NCI-H510A treated with DMSO at 0.1 percent for 48 hours (cell line): ENCODE measurements at places on chromosomes 3 and 15.

- DNase-seq: no peak
These were observed 42.4 kb upstream of the LARS2 start for GRCh38 chr3:45345846-45346580.

GRCh38 chr15:65038836-65039235, 6.4 kb upstream of the SLC51B start:
- DNase-seq: no peak

- DNase-seq: no peak
These were observed 764 bp downstream of the UACA start for GRCh38 chr15:70762469-70763119.

DNA sequence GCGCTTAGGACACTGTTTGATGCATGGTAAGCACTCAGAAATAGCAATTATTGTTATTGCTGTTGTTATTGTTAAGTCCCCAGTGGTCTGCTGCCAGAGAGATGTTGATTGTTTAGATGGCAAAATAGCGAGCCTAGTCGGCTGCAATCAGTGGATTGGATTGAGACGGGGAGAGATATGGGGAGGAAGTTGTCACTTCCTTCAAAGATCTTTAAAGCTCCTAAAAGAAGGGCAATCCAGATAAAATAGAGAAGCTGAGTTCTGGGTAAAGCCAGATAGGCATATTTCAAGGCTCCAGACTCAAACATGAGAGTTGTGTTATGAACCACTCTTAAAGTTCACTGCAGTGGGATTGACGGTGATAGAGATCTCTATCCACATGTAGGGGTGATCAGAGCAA, 64.5 kb downstream of the RYR3 start:
- no peak for DNase-seq

DNA sequence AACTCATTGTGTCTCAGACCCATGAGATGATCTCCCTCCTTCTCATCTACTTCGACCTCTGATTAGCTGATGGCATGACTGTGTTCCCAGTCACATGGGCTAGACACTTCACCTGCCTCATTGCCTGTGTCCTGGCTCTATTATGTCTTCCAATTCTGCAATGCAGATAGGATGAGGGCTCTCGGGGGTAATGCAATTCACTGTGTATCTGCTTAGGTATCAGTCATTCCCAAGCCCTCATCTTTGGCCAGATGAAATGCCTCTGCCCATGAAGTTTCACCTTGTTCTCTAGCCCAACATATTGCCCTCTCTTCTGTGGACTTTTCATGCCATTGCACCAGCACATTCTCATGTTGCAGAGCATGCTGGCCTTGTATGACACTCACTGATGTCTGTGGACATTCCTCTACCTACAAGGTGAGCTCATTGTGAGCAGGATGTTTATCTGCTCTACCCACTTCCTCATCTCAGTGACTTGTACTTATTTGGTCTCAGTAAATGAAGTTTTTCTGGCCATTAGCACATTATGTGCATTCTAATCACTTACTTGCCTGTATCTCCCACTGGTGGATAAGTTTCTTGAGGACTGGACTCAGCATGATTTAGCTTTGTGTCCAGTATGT, 32.3 kb downstream of the MOBP start:
- DNase-seq: no peak

DNA sequence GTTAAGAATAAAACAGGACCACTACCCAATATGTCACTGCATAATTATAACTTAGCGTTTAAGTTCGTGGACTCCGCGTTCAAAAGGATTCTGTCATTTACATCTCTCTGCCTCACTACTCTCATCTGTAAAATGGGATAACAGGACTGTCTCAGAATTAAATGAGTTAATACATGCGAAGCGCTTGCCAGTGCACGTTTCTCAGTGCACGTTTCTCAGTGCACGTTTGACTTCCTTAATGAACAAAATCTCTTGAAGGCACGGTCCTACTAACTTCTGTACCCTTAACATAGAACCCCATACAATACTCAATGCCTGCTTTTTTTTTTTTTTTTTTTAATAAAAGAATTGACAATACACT, 499 bp downstream of the RABL3 start:
- no peak for DNase-seq

GRCh38 chr3:71225951-71226564, 357.5 kb downstream of the FOXP1 start:
- DNase-seq: no peak

- no peak for DNase-seq
These were observed 478.9 kb upstream of the TBL1XR1 start for GRCh38 chr3:177676148-177676547.

GRCh38 chr15:98898122-98898521, 109.5 kb downstream of the PGPEP1L start:
- no peak for DNase-seq

DNA sequence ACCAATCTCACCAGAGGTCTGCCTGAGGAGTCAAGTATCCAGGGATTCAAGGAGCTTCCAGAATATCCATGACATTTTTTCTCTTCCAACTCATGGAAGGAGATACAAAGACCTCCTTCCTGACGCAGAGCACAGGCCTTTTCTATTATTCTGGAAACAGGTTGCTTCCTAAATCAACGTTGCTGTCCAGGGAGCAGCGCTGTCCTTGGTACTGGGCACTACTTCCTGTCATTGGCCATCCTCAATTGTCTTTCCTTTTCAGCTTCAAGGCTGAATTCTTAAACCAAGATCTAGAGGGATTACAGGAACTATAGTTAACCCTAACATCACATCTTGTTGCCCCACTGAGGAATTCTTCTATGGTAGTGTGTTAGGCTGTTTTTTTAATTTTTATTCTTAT, 50.4 kb upstream of the TBC1D21 start:
- no peak for DNase-seq

DNA sequence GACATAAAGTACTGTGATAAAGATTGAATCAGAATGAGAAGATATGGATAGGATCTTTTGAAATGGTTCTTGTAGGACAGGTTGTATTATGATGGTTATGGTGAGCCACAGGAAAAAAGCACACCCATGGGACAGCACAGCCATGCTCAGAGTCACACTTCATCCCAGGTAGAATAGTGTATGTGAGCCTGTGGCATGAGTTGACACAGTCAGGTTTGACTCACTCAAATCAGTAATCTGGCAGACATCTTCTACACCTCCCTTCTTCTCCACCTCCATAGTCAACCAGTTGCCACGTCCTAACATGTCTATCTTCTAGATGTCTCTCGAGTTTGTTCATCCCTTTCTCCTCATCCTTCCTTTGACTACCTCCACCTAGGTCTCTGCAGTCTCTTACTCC, 176.0 kb downstream of the RBMS3 start:
- no peak for DNase-seq

GRCh38 chr15:75338661-75339240, 2.9 kb downstream of the COMMD4 start:
- DNase-seq: no peak

DNA sequence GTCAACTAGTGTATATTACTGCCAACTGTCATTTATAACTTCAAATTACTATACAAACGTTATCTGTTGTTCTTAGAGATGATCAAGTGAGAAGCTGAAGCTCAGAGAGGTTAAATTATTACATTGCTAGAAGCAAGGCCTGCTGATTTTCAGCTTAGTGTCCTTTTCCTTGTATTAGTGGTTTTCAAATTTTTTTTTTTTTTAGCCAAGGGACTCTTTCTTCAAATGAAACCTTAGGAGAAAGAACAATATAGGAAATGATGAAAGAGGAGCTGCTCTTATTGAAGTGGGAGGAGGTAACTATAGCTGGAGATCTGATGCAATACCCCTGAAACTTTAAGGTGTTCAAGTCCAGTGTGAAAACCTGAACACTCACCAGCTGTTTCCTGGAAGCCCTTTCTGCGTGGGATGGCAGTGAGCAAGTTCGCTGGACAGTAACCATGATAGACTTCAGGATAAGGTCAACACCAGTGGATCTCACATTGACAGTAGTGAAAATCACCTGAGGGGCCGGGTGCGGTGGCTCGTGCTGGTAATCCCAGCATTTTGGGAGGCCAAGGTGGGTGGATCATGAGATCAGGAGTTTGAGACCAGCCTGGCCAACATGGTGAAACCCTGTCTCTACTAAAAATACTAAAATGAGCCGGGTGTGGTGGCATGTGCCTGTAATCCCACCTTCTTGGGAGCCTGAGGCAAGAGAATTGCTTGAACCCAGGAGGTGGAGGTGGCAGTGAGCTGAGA, 376.2 kb downstream of the EDEM1 start:
- DNase-seq: no peak

GRCh38 chr3:61233746-61234145, 17.5 kb downstream of the FHIT start:
- DNase-seq: no peak

- DNase-seq: no peak
These were observed 5.7 kb downstream of the CHST13 start for GRCh38 chr3:126529585-126530170.

GRCh38 chr3:170352936-170353335, 4.6 kb upstream of the SKIL start:
- no peak for DNase-seq

DNA sequence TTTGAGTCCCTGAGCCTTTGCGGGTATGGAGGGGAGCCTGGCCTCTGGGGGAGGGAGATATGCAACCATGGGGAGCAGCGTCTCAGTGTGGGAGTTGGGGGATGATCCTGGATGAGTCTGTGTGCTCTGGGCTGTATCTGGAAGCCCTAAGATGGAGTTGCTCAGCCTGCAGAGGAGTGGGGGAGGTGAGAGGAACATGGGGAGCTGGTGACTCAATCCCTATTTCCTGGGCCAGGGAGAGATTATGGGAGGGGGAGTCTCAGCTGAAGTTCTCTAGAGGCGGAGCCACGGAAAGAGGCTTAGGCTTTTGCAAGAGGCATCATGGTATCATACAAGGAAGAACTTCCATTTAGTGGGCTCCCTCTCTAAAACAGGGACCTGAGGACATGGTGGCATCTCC, 59.5 kb upstream of the TMEM115 start:
- no peak for DNase-seq

- peak; percentile 26 for DNase-seq
These were observed 40.5 kb downstream of the DPPA2 start for GRCh38 chr3:109275702-109276293.

GRCh38 chr3:172044833-172045585, 5.6 kb downstream of the FNDC3B start:
- DNase-seq: no peak

DNA sequence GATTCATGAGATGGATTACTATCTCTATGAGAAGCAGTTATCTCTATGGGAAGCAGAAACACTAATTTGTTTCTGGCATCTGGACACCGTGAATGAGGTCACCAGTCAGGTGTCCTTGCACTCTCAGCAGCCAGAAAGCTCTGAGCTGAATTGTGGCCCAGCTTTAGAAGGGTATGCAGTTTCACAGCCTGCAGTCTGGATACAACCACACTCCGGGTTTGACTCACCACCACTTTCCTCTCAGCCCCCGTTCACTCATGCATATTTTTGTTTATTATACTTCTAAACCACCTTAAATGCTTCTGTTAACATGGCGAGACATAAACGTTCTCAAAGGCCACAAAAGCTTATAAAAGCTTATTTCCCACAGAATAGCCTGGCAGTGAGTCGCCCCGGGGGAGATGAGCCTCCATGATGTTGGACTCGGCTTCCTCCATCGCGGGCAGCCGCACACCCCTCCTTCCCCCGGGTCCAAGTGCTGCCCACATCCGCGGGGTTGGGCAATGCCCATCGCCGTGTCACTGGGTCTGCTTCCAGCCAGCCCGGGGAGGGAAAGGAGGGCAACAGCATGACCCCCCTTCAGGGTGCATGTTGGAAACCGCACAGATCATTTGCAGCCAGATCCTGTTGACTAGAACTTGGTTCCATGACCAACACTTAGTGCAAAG, 16.8 kb upstream of the SLC41A3 start:
- DNase-seq: no peak

- no peak for DNase-seq
These were observed 5.1 kb downstream of the ZDHHC23 start for GRCh38 chr3:113952921-113953320.

DNA sequence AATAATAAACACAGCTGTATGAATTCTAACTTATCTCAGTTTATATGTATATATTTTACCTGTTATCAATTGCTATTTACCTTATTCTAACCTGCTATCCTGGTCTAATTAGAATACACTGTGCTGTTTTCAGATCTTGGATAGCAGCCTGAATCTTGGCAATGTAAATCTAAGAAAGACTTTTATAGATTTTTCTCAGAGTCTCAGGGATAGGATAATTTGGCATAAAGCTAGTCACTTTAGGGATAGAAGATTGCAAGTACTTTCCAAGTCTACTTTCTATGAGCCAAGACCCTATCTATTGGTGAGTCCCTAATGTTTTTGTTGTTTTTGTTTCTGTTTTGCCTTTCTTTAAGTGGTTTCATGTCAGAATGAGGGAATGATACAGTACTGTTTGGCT, 695.7 kb downstream of the NAALADL2 start:
- no peak for DNase-seq

- no peak for DNase-seq
These were observed 51.6 kb upstream of the SRGAP3 start for GRCh38 chr3:9301091-9301490.

- DNase-seq: no peak
These were observed 954.6 kb downstream of the EPHA3 start for GRCh38 chr3:90062016-90062415.

DNA sequence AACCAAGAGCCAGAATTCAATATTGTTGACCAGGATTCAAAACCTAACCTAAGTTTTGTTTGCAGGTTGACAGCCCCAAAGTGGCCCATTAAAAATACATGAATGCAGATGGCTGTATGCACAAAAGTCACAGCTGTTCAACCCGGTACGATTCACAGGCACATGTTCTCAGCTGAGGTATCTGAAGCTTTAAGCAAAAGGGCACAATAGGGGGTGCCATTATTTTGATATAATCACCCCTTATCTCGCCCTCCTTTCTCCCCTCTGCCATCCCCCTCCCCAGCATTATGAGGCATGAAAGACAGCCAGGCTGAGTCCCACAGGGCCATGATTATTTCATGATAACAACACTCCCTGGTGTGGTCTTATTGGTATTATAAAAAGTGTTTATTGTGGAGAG, 264.9 kb downstream of the EBLN2 start:
- no peak for DNase-seq

DNA sequence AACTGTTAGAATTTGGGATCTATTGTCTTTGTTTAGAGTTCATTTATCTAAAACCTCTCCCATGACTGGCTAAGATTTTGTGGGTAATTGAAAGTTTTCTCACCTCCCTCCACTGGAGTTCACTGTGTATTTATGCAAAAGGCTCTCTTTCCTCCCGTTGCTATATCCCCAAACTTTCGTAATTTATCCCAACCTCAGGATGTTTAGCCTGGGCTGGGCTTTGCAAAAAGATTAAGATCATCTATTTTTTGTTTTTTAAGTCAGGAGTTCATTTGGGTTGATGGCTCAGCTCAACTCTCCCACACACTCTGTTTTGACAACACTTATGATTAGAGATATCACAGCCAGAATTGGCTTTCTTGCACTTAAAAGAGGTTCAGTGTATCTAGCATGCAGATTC, 27.0 kb downstream of the SUCNR1 start:
- no peak for DNase-seq
